ENCODE measurements at places on chromosomes 7 and 10.

DNA sequence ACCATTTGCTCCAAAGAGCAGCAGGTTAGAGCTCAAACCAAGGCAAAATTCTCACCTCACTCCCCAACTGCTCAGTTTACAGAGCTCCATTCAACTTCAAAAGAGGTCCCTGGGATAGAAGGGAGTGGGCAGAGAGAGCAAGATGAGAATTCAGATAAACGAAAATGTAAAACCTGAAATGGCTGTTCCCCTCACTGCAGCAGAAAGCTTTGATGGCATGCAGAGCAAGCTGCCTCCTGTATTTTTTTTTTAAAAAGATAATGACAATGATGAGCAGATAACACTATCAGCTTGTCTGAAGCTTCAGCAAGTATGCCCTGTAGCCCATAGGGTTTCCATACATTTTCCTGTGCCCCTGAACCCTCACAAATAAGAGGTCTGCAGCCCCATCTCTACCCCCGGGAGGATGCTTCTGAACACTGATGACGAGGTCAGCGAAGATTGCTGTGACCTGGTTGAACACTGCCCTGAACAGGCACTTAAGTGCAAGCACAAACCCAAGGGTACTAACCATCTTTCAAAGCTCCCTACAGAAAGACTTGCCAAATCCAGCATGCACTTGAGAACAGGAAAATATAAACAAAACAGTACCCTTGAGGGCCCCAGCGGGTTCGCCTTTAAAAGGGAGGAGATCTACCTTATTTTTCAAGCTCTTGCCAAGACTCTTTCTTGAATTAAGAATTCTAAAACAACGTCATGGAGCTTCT lies 81.3 kb downstream of the GLI3 start:
- no peak for DNase-seq

DNA sequence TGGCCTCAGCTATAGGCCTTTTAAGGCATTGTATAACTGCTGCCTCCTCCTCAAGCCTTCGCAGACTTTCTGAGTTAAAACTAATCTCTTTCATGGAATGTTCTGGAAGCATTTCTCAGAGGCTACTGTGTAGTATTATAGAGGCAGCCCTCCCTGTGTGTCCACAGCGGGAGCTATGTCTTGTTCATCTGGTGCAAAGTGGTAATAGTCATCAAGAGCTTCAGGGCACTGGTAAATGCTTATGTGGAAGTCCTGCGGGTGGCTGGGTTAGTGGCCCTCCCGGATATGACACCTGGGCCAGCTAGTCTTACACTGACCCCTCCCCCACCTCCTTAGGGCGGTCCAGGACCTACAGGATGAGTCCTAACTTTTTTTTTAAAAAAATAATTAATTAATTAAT lies 2.2 kb upstream of the ABHD11 start:
- no peak for DNase-seq

DNA sequence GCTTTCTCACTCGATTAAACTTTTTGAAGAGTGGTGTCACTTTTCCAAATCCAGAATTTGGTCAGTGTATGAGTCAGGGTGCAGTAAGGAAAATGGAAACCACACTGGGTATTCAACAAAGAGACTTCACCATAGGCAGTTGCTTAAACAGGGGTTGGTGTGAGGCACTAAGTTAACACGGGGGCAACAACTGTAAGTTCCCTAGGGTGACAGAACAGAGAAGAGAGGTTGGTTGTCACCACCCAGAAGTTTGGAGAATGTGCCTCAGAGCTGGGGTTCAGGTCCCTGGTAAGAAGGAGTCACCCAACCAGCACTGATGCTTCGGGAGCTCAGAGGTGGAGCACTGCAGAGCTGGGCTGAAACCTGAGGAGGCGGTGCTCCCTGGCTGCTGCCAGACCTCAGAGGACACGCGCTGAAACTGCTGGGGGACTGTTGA lies 170.4 kb downstream of the ARID5B start:
- DNase-seq, result no peak

GRCh38 chr7:44776211-44776610 lies 20.3 kb upstream of the PPIA start:
- no peak for DNase-seq
